ENCODE measurements at places on chromosomes 7 and 10. TPM values are rescaled to one million over a fixed set of nuclear protein-coding genes. Genes with fewer than 3 reads are reported as not detected.

- no peaks in the 10 kb centered on the region for H3K4me1 ChIP-seq
- H3K27me3 ChIP-seq = no peaks in the 10 kb centered on the region
- H3K36me3 ChIP-seq = no peaks in the 10 kb centered on the region
- DNase-seq = no peak
Observed at GRCh38 chr10:82038587-82038986, 163.6 kb downstream of the NRG3 start.

DNA sequence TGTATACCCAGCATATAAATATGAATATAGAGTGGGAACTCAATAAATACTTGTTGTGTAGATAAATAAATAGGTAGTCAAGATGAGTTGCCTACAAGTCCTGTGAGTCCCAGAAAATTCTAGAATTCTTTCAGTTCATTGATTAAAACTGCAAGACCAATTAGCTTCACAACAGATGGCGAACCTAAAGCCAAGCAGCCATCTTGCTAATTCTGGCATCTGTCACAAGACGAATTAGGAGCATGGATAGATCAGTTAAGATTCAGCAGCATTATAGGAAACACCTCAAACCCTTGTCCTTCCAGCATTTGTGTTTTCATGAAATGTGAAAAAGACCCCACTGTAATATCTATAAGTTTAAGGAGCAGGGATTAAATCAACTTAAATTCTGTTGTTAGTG, 552.7 kb downstream of the MAGI2 start:
- no peak for DNase-seq
- no peak overlapping the region for H3K4me3 ChIP-seq
- H3K4me1 ChIP-seq = no peaks in the 10 kb centered on the region
- H3K27me3 ChIP-seq = no peaks in the 10 kb centered on the region
- no peaks in the 10 kb centered on the region for H3K36me3 ChIP-seq
- H3K27ac ChIP-seq = no peak overlapping the region

- H3K4me3 ChIP-seq = no peak overlapping the region
- H3K4me1 ChIP-seq = no peaks in the 10 kb centered on the region
- no peak for DNase-seq
Observed at GRCh38 chr10:385571-386300, 250.5 kb downstream of the ZMYND11 start.

Gene ST8SIA6
- 5.3 TPM for total RNA-seq

Gene MRLN
- total RNA-seq = not detected

DNA sequence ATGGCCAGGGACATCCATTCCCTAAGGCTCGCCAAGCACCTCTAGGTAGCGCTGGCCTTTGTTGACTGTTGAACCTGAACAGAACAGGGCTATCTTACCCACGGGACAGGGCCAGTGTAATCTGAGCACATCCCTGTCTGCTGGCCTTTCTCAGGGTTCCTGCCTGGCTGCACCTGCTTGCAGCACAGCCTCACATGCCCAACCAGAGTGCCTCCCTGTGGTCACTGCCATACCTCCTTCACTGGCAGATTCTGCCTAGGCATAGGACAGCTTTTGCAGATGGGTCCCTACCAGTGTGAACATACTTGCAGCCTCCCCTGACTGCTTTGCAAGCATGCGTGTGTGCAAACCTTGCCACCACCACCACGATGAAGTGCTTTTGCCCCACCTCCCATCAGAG, 15.8 kb upstream of the LIPN start:
- H3K36me3 ChIP-seq = no peaks in the 10 kb centered on the region
- H3K4me1 ChIP-seq = no peaks in the 10 kb centered on the region
- no peak for DNase-seq

Gene ZFAND2A
- total RNA-seq = 10.2 TPM

DNA sequence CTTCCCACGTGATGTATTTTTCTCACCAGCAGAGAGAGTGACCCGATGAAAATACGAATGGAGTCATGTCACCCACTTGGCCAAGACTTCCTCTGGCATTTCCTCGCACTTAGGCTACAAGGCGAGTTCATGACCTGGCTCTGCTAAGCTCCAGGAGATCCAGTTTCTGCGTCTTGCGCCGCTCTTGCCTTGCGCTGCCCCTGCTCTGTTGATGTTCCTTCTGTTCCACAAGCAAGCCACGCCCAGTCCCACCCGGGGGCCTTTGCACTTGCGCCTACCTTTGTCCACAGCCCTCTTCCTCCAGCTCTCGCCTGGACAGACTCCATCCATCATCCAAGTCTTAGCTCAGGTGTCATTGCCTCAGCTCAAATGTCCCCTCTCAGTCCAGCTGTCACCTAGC, 116.3 kb upstream of the SHH start:
- H3K4me1 ChIP-seq = no peaks in the 10 kb centered on the region
- H3K27ac ChIP-seq = no peak overlapping the region
- H3K27me3 ChIP-seq = no peaks in the 10 kb centered on the region
- DNase-seq = no peak
- no peak overlapping the region for H3K4me3 ChIP-seq

Gene GRM3
- total RNA-seq = not detected

Gene EBF3
- 5.8 TPM for total RNA-seq

DNA sequence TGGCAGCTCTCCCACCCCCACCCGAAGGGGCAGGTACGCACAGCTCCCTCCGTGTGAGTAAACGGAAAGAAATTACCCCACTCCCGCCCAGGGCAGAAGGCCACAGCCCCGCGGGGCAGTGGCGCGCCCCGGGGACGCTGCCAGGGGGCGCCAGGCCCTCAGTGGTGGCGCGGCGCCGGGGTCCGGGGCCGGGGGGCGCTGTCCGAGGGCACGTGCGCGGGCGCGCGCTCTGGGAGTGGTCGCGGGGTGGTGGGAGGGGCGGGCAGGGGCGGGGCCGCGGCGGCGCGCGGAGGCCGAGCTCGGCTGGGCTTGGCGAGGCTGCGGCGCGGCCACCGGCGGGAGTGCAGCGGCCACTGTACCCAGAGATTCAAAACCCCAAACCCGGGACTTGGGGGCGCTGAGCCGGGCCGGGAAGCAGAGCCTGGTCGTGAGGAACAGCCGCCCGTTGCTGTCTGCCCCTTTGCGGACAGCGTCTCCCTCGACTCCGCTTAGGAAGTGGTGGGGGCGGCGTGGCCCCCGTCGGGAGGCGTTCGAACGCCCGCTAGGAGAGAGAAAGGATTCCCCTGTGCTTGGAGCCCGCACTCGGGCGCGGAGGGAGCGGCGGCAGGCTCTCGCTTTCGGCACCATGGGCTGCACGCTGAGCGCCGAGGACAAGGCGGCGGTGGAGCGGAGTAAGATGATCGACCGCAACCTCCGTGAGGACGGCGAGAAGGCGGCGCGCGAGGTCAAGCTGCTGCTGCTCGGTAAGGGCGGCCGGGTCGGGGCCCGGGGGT, at the start of gene GNAI1:
Gene GNAI1 (plus strand): TSS at position 296 of the 773 bp plus-strand sequence. CDS start 330 bp downstream, at position 626.
- H3K27ac ChIP-seq = peak within 1 kb of the TSS; percentile 92
- H3K36me3 ChIP-seq = no peaks in the 10 kb centered on the region
- H3K4me1 ChIP-seq = no peaks in the 10 kb centered on the region
- no peaks in the 10 kb centered on the region for H3K27me3 ChIP-seq

Gene CTAGE4
- total RNA-seq = 0.90 TPM

GRCh38 chr10:11685787-11686218, 56.4 kb upstream of the ECHDC3 start:
- no peaks in the 10 kb centered on the region for H3K36me3 ChIP-seq
- H3K27me3 ChIP-seq = no peaks in the 10 kb centered on the region
- peak; percentile 81 for DNase-seq
- H3K27ac ChIP-seq = no peak overlapping the region

- H3K36me3 ChIP-seq = no peaks in the 10 kb centered on the region
- no peaks in the 10 kb centered on the region for H3K27me3 ChIP-seq
- no peak overlapping the region for H3K27ac ChIP-seq
- no peak for DNase-seq
- H3K4me3 ChIP-seq = no peak overlapping the region
- peaks cover 8% of the 10 kb centered on the region for H3K4me1 ChIP-seq
Observed at GRCh38 chr7:95045236-95045923, 138.0 kb downstream of the PPP1R9A start.

Gene ACSL5
- 9.2 TPM for total RNA-seq

Data from right atrium auricular region (tissue), 2 donors.